ENCODE measurements at places on chromosomes 1 and 21. TPM values are rescaled to one million over a fixed set of nuclear protein-coding genes. Genes with fewer than 3 reads are reported as not detected.

Gene MASP2
- not detected for total RNA-seq

Gene IGSF5
- total RNA-seq: not detected

Gene GJA5
- total RNA-seq: not detected

Gene PAX7
- total RNA-seq: not detected

Gene PCP4L1
- not detected for total RNA-seq

Gene SPRR1B
- total RNA-seq: not detected

Gene CTTNBP2NL
- total RNA-seq: 11.7 TPM

Gene CD164L2
- 0.16 TPM for total RNA-seq

Gene DCDC2B
- total RNA-seq: not detected

Gene CCDC24
- 15.1 TPM for total RNA-seq

Gene RASAL2
- total RNA-seq: 0.24 TPM

Gene C1orf105
- total RNA-seq: not detected

Gene MFSD2A
- 30.3 TPM for total RNA-seq

Gene TNFRSF25
- 2.5 TPM for total RNA-seq

Gene KCNA10
- not detected for total RNA-seq

Gene PAPPA2
- 0.05 TPM for total RNA-seq

Gene UBL4B
- total RNA-seq: not detected

Gene TSPEAR
- total RNA-seq: not detected

Gene LORICRIN
- total RNA-seq: 0.59 TPM

Gene ADAM15
- total RNA-seq: 13.7 TPM

Gene PTPRC
- 426 TPM for total RNA-seq

Gene HORMAD1
- total RNA-seq: 1.4 TPM

Gene OR2L13
- not detected for total RNA-seq

Gene RHBG
- not detected for total RNA-seq

Data from activated B cell treated with CpG ODN at 0.5 μM for 24 hours (primary cell).